ENCODE measurements at places on chromosomes 13 and 19.

GRCh38 chr19:11843722-11844121, 4.8 kb upstream of the ZNF439 start:
- no peaks in the 10 kb centered on the region for H3K36me3 ChIP-seq
- no peak overlapping the region for H3K4me3 ChIP-seq
- no peaks in the 10 kb centered on the region for H3K27me3 ChIP-seq
- H3K27ac ChIP-seq = no peak overlapping the region

GRCh38 chr13:102724923-102725322, 30.1 kb upstream of the METTL21C start:
- ATAC-seq = no peak
- H3K36me3 ChIP-seq = no peaks in the 10 kb centered on the region
- peaks cover 4% of the 10 kb centered on the region for H3K4me1 ChIP-seq
- no peak overlapping the region for H3K27ac ChIP-seq
- H3K4me3 ChIP-seq = no peak overlapping the region
- H3K27me3 ChIP-seq = no peaks in the 10 kb centered on the region

- peaks cover 58% of the 10 kb centered on the region for H3K36me3 ChIP-seq
- H3K4me1 ChIP-seq = peaks cover 34% of the 10 kb centered on the region
- no peak for ATAC-seq
- H3K27ac ChIP-seq = peak overlapping the region; percentile 63
- no peaks in the 10 kb centered on the region for H3K27me3 ChIP-seq
- H3K4me3 ChIP-seq = peak overlapping the region; percentile 95
Observed at GRCh38 chr19:16625163-16625958, 2.6 kb downstream of the MED26 start.

DNA sequence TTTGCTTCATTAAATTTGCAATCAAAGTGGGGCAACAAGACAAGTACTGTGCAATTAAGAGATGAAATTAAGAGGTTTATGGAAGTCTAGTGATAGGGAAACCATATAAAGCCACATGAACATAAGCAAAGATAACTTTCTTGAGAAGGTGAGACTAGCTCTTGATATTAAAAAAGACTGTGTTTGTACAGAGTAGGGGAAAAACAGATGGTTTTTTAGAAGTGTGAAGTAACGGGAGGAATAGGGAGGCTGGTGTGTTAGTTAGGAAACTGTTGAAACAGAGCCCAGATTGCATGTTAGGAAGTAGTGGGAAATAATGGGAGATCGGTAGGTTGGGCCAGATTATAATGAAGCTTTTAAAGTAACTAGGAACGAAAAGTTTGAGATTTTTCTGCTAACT, 149.8 kb upstream of the FREM2 start:
- H3K36me3 ChIP-seq = no peaks in the 10 kb centered on the region
- no peak overlapping the region for H3K27ac ChIP-seq
- H3K4me1 ChIP-seq = no peaks in the 10 kb centered on the region
- no peak for ATAC-seq
- no peak overlapping the region for H3K4me3 ChIP-seq
- H3K27me3 ChIP-seq = no peaks in the 10 kb centered on the region

DNA sequence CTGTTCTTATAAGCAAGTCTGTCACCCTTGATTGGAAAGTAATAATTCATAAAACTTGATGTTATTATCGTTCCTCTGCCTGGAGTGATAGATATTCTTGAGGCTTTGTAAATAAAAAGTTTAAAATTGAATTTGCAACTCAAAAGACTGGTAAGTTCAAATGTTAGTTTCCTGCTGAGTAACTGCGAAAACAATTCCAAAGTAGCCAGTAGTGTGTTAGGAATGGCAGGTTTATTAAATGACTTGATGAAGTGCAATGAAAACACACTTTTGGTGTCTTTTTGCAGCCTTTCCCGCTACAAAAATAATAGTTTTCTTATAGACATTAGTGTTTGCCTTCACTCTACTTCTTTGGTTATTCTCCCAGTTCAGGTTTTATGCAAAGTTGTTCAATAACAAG, 299.3 kb downstream of the DLEU7 start:
- H3K27ac ChIP-seq = no peak overlapping the region
- H3K4me3 ChIP-seq = no peak overlapping the region

- H3K4me1 ChIP-seq = peaks cover 10% of the 10 kb centered on the region
- H3K36me3 ChIP-seq = no peaks in the 10 kb centered on the region
- no peak overlapping the region for H3K4me3 ChIP-seq
- H3K27ac ChIP-seq = no peak overlapping the region
- ATAC-seq = peak; percentile 91
Observed at GRCh38 chr19:41795031-41795461, 1.3 kb upstream of the CEACAM3 start.

GRCh38 chr13:29693275-29693945, 97.9 kb upstream of the SLC7A1 start:
- no peak overlapping the region for H3K27ac ChIP-seq
- no peaks in the 10 kb centered on the region for H3K36me3 ChIP-seq
- peaks cover 23% of the 10 kb centered on the region for H3K27me3 ChIP-seq
- H3K4me3 ChIP-seq = no peak overlapping the region

All from activated T-helper 17 cell treated with anti-CD3 and anti-CD28 coated beads, Interleukin-2, amount 50 U/mL, for 72 hours (primary cell).